ENCODE measurements at places on chromosomes 11 and 22.

GRCh38 chr11:120302001-120302805, 22.9 kb upstream of the TLCD5 start:
- DNase-seq, result no peak

DNA sequence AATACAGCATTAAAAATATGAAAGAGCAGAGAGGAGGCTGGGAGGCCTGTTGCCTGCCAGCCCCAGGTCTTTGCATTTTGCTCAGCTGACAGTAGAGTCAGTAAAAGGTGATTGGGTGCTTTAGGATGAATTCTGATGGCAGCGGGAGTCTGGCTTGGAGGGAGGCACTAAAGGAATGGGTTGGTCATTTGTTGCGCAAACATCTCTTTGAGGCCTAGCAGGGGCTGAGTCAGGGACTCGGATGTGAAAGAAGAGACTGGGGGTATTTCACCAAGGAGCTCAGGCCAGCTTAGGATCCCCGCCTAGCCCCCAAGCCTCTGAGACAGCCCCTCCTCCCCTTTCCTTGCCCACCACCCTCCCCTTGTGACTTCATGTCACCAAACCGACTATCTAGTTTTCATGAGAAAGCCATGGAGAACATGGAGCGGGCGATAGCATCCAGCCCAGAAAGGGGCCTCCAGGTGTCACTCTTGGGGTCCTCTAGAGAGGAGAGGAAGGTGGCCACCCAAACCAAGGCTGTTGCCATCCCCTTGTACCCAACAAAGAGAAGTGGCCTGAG, 9.7 kb downstream of the DGKZ start:
- no peak for DNase-seq

GRCh38 chr22:17284888-17285287, 65.7 kb upstream of the ADA2 start:
- no peak for DNase-seq

DNA sequence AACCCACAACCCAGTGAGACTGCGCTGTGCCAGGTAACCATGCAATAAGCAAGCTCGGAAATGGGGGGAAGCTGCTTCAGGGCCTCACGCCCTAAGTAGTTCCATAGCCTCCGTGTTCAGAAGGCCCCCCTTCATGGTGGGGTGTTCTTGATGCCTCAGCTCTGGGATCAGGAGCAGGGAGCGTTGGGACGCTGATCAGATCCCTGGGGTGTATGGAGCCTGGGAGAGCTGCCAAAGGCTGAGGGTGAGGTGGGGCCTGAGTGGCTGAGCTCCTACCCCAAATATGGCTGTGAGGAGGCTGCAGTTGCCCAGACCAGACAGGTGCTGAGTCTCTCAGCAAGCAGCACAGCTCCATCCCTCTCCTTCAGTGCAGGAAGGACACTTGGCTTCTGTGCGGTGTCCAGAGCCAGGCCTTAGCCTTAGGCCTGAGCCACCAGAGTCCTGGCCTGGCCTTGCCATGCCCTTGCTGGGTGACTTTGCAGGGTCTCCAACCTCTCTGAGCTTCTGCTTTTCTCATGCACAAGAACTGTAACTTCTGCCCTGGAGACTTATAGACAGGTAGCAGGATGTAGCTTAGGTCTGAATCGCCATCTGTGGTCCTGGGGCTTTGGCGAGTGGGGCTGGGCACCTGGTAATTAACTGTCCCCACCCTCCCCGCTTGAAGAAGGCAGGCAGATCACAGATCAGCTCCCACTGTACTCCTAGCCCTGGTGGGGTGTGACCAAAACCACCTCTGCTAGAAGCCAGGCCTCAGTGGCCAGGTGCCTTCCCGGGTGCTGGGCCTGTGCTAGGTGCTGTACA, 5.3 kb downstream of the MMP11 start:
- DNase-seq, result no peak

DNA sequence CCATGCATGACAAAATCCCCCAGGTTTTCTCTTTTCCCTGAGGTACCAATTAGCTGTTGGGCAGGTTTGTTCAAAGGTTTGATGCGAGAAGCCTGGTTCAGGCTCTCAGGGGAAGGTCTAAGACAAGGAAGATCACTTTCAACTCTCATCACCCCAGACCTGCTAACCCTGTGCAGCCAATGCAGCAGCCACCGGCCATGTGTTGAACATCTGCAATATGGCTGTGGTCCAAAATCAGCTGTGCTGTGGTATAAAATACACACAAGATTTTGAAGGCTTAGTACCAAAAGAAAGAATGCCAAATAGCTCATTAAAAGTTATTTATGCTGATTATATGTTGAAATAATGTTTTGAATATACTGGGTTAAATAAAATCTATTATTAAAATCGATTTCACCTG, 58.5 kb downstream of the SMCO4 start:
- DNase-seq, result no peak

DNA sequence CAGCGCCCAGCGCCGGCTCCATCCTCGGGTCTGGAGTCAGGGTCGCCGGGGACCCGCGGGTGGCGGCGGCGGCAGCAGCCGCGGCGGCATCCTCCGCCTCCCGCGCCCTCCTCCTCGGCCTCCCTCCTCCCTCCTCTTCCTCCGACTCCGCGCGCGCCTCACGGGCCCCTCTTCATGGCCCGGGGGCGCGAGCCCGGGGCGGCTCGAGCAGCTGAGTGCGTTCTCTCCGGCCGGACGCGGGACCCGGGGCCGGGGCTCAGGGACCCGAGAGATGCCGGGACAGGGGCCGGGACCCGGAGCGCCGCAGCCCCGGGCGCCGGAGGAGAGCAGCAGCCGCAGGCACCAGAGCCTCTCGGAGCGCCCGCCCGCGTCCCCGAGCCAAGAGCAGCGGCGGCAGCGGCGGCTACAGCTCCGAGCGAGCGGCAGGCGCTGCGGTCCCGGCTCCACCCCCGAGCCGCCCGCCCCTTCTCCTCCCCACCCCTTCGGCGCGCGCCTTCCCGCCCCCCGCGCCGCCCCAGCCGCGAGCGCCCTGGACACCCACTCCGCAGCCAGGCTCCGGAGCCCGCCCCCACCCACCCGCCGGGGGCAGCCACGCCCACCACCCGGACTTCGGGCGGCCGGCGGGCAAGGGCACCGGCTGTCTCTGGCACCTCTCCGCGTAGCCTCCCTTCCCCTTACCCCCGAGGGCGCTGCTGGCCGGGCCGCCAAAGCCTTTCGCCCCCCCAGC, at the start of gene CHST1:
CHST1 (minus strand) TSS at position 417 of the 727 bp plus-strand sequence. CDS start 14,699 bp downstream, outside the sequence.
- no peak for DNase-seq

DNA sequence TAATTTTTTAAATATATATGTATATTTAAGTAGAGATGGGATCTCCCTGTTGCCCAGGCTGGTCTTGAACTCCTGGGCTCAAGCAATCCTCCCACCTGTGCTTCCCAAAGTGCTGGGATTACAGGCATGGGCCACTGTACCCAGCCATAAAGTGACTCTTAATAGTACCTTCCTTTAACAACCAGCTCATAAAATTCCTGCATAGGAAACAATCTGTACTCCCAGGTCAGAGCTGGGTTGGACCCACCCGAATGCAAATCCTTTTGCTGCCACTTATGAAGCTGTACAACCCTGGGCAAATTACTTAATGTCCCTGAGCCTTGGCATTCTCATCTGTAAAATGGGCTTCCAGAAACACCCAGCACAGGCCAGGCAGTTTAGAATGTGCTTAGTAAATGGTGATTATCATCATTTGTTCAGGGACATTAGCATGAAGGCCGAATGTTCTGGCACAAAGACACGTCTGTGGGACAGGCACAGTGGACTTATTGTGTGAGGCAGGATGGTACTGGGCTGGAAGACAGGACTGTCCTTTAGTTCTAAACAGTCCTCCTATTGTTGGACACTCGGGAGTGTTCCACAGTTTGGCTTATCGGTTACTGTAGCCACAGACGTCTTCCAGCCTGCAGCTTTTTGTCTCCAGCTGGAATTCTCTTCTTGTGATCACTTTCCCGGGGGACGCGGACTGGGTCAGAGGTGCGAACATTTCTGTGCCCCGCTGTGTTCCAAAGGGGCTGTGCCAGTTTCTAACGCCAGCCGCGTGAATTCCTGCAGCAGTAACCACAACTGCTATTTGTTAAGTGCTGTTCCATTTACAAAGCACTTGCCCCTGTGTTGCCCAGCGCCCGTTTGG, 6.0 kb downstream of the PDXP start:
- no peak for DNase-seq

DNA sequence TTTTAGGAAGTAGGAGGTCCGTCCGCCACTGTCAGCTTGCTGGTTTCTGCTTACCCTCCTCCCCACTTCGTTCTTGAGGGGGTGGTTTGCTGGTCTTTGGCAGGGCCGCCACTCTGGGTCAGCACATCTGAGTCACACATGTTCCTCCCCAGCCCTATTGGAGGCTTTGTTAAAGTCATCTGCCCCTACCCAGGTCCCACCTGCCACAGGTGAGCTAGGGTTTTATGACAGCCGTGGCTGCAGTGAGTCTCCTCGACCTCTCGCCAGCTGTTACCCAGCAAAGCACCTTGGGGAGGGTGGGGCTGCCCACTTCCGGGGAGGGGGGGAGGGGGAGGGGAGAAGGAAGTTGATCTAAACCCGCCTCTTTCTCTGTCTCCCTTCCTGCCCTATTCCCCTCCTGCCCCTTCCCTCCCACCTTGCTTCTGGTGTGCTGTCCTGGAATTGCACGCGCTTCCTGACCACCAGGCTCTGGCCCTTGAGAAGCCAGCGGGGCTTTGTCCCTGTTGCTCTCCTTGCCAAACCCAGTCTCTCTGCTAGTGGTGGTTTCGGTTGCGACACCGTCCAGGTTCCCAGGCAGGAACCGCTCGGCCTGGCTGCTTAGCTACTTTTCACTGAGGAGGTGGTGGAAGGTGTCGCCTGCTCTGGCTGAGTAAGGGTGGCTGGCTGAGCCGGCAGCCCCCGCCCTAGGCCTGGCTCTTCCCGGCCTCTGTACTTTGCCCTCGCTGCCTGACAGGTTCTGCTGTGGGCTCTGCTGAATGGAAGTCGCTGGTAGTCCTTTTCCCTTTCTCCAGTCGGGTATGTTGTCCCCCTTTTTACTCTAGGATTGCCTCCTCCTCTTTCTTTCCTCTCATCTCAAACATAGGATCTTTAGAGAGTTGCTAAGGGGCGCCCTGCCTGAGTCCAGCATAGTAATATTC, 28.5 kb downstream of the RCOR2 start:
- DNase-seq, result peak; percentile 49

DNA sequence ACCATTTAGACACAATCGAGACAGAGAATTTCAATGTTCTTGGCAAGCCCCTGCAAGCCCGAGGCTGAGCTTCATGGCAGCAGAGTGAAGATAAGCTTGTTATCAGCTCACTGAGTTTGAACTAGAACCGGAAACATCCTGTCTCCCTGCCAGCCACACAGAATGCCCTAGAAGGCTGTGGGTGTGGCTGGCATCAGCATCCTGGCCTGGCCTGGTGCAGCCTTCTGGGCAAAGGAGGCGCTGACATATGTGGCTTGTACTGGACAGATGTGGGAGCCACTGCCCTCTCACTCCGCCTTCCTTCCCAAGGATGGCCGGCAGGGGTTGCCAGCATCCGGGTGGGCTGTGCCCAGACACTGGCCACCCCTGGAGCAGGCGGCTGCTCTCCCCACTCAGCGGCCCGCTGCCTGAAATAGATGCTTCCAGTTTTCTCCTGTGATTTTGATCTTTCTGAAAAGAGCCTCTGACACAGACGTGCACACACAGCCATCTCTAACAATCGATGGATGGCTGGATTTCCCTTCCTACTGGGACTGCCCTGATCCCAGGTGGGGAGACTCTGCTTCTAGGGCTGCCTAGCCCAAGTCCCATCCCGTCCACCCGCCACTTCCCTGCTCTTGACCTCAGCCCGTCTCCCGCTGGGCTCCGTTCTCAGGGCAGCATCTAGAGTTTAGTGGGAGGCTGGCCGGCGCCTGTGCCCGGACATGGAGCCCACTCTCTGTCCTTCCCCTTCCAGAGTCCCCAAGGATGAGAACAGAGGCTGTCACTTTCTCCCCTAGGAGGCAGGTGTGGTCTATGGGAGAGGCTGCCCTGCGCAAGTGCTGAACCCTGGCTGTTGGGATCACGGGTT, 149.7 kb downstream of the CTTN start:
- DNase-seq, result no peak
